Stimulated activated CD4-positive, alpha-beta T cell treated with anti-CD3 and anti-CD28 coated beads, Interleukin-2, amount 100 ng/mL, for 48 hours (primary cell): ENCODE measurements at places on chromosomes 3 and 15.

- no peak for DNase-seq
These were observed 1.9 kb downstream of the PPP4R2 start for GRCh38 chr3:72998466-72998865.

DNA sequence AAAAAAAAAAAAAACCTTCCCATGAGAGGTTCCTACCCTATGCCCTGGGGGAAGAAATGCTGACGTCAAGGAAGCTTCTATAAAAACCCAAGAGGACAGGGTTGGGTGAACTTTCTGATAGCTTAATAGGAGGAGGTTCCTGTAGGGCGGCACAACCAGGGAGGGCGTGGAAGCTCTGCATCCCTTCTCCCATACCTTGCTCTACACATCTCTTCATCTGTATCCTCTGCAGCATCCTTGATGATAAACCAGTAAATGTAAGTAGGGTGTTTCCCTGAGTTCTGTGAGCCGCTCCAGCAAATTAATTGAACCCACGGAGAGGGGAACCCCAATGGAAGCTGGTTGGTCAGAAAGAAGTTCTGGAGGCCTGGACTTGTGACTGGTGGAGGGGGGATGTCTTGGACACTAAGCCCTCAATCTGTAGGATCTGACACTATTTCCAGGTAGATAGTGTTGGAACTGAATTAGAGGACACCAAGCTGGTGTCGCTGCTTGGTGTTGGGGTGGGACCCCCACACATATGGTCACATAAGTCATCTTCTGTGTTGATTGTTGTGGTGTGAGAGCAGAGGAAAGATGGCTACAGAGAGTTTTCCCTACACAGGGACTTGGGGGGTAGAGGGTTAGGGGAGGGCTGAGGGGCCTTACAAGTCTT lies 91.5 kb downstream of the ST6GAL1 start:
- no peak for DNase-seq

DNA sequence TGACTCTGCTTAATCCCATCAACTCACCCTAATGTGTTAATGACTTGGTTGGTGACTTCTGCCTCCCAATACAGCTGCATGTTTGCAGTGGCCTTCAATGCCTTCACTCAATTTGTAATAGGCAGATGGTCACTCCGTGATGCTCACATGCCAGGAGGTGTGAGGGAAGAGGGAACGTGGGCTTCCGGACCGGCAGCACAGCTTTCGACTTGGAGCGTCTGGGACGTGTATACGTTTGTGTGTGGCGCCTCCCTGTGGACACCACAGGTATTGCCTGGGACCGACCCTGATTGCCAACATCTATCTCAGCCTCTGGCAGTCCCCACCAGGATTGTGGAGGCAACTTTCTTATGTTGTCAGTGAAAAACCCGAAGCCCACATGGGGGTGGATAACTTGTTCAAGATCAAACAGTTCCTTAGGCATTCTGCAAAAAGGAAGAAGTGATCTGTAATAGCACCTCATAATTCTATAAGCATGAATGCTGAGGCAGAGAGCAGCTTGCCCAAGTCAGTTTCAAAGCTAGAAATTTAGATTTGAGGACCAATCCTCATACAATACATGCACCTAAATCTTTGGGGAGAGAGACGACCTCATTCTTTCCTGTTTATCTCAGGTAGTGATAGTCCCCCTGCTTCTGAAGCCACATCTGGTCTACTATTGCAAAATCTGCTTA lies 16.9 kb downstream of the MRPL46 start:
- peak; percentile 82 for DNase-seq

DNA sequence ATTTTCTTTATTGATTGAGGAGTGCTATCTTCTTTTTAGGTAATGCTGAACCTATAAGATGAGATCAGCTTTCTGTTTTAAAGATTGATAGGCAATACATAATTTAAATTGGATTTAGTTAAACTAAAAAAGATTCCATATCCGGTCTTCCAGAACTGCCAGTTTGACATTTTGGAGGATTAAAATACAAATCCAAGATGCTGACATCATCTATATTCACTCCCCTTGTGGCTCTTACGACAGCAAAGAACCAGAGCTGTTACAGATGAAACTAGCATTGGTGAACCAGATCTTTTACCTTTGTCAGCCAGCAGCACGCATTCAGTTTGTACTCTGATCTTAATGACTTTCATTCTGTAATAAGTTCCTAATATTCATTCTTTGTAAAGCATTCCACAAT lies 218.7 kb downstream of the ZIC4 start:
- no peak for DNase-seq

DNA sequence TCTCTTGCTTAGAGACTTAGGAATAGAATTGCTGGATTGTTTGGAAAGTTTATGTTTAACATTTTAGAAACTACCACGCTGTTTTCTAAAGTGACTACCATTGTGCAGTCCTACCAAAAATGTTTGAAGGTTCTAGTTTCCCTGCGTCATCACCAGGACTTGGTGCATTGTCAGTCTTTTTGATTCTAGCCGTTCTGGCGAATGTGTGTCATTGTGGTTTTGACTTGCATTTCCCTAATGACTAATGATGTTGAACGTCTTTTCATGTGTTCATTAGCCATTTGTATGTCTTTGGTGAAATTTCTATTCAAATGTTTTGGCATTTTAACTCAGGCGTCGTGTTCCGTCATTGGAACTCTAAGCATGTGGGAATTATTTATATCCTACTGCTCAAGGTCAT lies 58.0 kb downstream of the CHD2 start:
- DNase-seq: peak; percentile 30

DNA sequence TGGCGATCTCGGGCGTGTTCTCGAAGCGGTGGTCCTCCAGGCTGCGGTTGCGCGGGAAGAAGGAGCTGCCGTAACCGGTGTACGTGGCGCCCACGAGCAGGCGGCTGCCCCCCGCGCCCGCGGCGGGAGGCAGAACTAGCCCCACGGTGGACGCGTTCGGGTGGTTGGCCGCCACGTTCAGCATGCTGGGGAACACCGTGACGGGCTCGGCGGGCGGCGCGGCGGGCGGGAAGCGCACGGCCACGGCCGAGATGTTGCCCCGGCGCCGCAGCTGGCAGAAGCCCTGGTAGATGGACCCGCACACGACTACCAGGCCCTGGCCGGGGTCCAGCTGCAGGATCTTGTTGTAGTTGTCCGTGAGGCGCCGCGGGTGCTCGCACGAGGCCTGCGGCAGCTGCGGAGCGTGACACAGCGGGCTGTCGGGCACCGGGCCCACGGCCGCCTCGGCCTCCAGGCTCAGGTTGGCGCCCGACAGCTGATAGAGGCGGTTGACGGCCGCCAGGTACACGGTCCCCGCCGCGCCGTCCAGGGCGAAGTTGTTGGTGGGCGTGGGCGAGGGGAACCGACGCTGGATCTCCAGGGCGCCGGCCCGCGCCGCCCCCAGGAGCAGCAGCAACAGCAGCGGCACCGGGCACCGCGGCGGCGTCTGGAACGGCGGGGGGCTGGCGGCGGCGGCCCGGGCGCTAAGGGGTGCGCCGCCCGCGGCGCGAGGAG lies 397 bp downstream of the PLXND1 start:
- peak; percentile 14 for DNase-seq

DNA sequence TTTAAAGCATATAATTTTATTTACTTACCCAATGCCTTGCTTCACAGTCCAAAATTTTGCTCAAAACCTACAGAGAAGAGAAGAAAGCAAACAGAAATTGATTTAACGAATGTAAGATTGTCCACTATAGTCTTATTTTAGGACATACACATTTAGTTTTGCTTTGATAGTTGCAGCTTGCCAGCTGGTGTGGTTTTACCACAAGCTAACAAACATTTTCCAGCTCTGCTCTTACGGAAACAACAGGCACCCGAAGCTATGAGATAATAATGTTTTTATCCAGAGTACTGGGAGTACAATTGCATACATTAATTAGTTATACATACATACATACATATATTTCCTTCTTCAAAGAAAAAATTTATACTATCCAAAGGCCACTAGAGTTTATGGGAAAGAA lies 10.4 kb downstream of the BCL6 start:
- no peak for DNase-seq

GRCh38 chr3:36540888-36541518 lies 160.7 kb downstream of the STAC start:
- DNase-seq: no peak

- no peak for DNase-seq
These were observed 31.1 kb downstream of the TPM1 start for GRCh38 chr15:63073497-63074172.

DNA sequence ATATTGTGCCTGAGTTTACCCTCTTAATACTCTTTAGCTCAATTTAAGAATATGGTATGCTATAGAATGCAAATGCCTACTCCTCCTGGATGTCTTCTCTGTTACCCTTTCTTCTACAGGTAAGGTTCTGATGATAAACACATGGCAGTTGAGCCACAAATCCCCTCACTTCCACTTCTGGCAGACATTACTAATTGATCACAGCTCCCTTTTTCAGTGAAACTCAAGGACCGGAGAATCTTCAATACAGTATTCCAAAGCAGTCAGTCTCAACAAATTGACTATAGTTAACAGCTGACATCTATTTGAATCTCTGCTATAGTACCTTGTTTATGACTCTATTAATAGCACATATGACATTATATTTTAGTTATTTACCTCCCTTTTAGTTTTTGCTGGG lies 232.1 kb upstream of the ADAMTS9 start:
- DNase-seq: no peak

DNA sequence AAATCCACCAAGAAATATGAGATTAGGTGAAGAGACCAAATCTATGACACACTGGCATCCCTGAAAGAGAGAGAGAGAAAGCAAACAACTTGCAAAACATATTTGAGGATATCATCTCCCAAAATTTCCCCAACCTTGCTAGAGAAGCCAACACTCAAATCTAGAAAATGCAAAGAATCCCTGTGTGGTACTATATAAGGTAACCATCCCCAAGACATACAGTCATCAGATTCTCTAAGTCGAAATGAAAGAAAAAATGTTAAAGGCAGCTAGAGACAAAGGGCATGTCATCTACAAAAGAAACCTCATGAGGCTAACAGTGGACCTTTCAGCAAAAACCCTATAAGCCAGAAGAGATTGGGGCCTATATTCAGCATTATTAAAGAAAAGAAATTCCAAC lies 622.1 kb upstream of the LMCD1 start:
- no peak for DNase-seq

DNA sequence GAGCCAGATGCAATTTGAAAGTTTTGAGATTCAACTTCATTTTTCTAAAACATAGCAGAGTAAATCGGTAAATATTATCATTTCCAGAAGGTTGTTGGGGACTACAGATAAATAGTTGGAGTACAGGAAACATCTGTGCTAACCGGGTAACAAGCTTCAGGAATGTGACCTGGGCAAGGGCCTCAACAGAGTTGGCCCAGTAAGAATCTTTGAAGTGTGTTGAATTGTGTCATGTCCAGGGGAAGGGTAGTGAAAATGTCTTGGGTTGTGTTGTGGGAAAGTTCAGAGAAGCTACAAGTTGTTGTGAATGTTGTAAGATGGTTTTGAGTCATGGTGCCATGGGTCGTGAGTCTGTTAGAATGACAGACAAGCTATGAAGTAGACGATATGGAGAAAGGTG lies 35.7 kb downstream of the SQOR start:
- DNase-seq: no peak

DNA sequence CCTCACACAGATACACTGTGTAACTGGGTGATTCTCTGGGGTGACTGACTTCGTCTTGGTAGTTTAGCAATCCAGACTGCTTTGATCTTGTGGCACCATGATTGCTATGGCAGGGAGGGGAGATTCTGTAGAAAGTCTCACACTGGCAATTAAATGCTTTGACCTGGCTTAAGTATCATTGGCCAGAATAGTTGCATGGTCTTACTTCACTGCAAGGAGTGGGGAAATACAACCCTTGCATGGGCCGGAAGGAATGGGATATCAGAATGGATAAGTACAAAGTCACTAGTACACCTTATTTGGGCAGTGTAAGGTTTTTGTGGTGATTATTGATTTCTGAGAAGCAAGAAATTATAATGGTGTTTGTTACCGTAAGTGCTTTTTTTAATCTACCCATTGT lies 153.8 kb downstream of the UBE2E2 start:
- no peak for DNase-seq

GRCh38 chr3:13414040-13414729 lies 5.9 kb downstream of the NUP210 start:
- DNase-seq: peak; percentile 57

- no peak for DNase-seq
These were observed 598.2 kb downstream of the NAALADL2 start for GRCh38 chr3:175457301-175457700.

- DNase-seq: no peak
These were observed 38.8 kb downstream of the CHP1 start for GRCh38 chr15:41269887-41270286.

GRCh38 chr3:63896332-63897030 lies 15.7 kb downstream of the SCAANT1 start:
- no peak for DNase-seq

DNA sequence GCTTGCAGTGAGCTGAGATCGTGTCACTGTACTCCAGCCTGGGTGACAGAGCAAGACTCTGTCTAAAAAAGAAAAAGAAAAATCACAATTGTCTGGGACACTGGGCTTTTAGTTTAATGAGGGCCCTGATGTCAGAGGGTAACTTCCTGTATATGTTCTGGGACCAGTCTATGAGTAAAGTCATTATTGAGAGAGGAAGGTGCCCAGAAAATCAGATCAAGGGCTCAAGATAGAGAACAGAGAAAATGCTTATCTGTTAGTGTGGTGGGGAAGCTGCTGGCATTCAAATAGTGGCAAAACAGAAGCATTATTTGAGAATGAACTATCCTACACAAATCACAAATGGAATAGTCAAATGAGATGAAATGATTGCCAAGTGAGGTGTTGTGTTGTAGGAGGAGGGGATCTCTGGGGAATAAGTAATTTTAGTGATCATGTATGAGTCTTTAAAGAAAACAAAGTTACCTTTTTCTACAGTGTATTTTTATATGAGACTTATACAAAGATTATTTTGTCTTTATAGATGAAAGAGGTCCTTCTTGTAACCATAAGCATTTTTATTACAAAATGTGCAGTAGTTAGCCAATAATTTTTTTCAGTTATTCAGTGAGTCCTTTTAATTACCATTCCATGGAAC lies 13.4 kb downstream of the ARIH2 start:
- DNase-seq: no peak

GRCh38 chr3:193132964-193133363 lies 108.1 kb upstream of the PLAAT1 start:
- DNase-seq: no peak

DNA sequence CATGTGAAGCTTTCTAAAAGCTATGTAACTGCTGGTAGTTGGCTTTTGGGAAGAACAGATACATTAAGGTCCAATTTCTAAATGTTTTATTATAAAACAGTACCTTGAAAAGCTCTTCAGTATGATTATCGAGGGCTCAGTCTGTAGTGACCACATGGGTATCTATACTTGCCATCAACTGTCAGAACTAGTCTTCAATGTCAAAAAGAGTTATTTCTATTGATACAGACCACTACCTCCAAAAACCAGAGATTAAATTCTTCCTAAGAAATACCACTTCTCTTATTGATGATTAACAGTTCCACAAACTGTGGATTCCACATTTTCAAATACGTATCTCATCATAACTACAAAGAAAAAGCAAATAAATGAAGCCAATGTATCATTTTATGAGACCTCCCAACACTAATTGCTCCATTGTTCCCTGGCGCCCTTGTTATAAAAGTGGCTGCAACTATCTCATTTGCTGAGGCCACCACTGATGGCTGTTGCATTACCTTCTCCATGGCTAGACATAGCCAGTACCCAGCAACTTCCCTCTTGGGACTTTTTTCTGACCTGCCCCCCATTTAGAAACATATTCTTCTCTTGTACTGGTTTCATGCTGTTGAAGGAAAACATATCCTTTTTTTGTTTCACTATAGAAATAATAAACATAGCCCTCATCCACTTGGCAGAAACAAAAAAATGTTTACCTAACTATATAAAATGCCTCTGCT lies 33.9 kb upstream of the MBNL1 start:
- DNase-seq: no peak

GRCh38 chr3:177906126-177906511 lies 630.1 kb upstream of the KCNMB2 start:
- no peak for DNase-seq
